Posterior vena cava (tissue), 2 donors: ENCODE measurements at places on chromosomes 6 and 20.

DNA sequence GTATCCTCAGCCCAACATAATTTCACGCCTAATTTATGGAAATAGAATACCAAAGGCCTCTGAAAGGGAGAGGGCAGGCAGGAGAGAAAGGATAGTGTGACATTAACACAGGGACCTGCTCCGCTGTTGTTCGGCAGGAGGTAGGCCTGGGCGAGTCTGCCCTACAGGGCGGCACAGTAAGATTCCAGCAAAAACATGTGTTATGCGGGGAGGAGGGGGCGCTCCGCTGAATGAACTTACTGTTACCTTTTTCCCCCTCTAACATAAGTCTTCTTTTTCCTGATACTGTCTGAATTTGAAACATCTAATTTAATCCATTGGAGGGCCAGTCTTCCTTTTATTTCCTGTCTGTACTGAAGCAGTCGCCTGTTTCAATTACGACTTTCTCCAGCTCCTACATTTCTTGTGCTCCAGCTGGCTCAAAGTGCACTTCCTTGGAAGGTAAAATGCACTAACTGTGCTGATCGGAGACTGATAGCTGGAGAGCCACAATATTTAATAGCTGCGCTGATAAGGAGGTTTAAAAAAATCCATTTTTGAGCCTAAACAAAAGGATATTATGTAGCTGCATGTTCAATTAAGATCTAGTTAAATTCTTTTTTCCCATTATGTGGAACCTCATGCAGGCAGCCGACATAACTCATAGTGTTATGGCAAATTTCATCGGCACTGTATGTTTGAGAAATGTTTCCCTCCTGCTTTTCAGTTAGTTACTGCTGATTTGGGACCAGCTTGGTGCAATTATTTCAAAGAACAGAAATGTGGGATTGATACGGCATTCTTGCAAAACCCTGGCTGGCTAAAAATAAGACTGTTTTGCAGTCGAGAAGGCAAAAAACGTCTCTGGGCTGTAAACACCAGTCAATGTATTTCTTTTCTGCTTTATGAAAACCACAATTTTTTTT lies 193.0 kb downstream of the FOXC1 start:
- no peak for DNase-seq

DNA sequence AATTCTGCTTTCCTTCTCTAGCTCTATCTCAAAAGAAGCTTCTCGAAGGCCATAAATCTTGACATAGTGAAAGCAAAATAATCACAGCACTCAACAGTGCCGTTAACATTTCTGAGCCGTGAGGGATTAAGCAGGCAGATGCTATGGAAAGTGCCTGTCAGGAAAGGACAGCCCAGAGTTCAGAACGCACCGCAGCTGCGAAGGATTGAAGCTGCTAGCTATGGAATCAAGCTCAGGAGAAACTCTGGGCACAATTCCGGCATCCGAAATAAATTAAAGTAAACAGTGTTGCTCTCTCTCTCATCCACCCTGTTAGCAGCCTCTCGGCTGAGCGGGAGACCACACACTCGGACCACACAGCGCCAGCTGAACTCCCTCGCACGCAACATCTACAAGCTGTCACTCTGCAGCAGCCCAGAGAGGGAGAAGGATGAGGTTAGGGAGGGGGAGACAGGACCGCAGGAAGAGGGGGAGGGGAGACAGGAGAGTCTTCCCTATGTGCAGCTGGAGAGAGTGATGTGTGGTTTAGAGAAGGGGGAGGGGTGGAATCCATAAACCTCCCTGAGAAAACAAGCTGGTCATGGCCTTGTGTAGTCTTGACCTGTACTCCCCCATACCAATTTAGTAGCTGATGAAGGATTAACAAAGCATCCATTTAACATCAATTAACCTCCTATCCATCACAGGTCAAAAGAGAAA lies 9.0 kb downstream of the EXOC2 start:
- no peak for DNase-seq

DNA sequence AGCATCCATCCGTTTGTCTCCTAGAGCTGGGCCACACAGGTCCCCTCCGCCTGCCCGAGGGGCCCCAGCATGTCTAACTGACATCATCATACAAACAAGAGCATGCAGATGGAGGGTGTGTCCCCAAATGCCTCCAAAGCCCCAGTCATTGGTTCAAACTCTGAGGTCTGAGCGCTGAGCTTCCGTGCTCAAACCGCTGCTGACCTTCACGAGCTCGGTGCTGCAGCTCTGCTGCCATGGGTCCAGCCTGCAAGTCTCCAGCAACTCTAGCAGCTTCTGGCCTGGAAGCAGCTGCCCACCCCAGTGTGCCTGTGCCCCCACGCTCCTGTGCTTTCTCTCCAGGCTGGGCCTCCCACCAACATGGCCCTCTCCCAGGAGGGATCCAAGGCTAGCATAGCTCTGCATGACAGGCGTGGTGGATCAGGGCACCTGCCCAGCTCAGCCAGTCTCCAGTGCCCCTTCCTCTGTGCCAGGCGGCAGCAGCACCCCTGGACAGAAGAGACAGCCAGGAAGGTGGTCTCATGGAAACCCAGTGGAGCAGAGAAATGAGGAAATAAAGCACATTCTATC lies 131.6 kb upstream of the PMEPA1 start:
- no peak for DNase-seq

DNA sequence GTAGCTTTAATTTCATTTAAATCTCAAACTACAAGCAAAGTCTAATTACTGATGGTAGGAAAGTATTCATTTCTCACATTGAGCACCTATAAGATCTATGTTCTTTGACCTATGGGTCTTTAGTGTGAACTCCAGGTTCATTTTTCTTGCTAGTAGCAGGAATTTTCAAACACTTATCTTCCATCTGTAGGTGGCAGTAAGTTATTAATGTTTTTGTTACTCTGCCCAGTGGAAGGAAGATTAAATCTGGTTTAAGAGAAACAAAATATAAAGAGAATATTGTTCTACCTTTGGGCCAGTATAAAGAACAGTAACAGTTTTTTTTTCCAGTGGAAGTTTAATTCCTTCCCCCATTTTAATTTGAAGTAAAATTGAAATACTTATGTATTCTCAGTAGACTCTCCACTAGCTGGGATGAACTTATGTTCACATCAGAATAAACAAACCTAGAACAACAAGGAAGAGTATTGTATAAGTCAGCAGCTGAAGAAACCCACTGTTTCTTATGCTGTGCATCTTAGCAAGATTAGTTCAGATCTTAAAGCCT lies 328.2 kb downstream of the PHF3 start:
- DNase-seq: no peak

DNA sequence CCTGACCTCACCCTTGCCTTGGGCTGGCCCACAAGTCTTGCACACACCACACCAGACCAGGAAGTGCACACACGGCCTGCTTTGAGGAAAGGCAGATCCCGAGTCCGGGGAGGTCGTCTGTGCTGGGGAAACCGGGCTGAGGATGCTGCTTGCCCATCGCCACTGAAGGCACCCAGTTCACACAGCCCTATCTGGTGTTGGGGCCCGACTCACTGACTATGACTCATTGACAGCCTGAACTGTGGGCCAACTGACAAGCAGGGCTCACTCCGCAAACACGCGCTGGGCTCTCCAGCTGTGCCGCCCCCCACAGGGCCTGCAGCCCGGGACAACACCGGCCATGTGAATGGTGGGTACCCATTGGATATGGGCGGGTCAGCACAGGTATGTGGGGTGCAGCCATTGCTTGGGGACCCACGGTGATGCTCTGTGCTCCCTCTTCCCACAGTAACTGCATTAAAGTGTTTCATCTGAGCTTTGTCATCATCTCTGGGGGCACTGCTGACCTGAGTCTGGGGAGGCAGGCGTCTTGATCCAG lies 1.6 kb downstream of the SAMD10 start:
- no peak for DNase-seq

DNA sequence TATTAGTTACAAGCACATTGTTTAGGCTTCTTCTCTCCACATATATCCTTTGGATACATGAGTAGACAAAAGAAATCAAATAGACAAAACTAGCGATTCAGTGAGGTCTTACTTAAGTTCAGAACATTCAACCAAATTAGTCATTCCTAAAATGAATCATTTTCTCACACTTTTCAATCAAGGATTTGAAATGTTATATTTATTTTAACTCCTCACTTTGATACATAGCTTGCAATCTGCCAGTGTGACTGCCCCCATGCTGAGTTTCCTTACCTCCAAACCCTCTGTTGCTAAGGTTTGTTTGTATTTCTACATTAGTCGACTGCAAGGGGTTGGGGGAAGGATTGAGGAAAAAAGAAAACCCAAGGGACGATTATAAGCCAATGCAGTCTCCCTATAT lies 3.5 kb upstream of the MOXD1 start:
- DNase-seq: no peak

- no peak for DNase-seq
Observed at GRCh38 chr20:41428285-41428684, 61.7 kb upstream of the EMILIN3 start.
